ENCODE measurements at places on chromosomes 3 and 15. TPM values are rescaled to one million over a fixed set of nuclear protein-coding genes. Genes with fewer than 3 reads are reported as not detected.

RHOV gene
- 0.37 TPM for total RNA-seq

ROPN1 gene
- total RNA-seq: not detected

GFM1 gene
- total RNA-seq: 49.1 TPM

ADCY5 gene
- total RNA-seq: not detected

LIPC gene
- total RNA-seq: 4.4 TPM

TMEM108 gene
- not detected for total RNA-seq

NR1I2 gene
- not detected for total RNA-seq

CRYGS gene
- total RNA-seq: 5.5 TPM
